ENCODE measurements at places on chromosomes 1 and 21.

DNA sequence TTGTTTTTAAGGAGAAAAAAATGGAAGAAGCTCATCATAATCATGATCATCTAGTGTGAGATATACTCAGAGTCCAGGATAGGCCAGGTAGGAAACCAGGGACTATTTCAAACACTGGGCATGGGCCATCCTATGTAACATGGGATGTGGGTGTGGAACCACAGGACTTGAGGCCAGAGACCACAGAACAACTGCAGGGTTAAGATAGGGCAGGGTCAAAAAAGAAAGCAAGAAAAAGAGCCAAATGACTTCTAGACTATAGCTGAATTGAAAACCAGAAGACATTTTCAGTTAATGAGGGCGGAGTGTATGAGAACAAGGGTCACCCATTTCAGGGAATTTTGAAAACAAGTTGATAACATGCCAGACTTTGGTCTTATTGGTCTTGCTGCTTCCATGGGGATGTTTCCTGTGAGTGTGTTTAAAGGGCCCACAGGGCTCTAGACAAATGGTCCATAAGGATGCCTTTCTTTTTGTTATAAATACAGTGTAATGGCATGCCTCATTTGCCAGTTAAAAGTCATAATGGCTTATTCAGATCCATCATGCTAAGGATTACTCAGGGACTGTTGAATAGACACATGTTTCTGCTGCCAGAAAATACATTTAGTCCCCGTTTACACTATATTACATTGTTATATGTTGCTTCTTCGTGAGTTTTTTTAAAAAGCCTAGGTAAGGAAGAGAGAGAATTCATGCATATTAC, 182.0 kb upstream of the C21orf91 start:
- no peaks in the 10 kb centered on the region for H3K36me3 ChIP-seq
- peak; percentile 25 for DNase-seq
- H3K27me3 ChIP-seq, result no peaks in the 10 kb centered on the region
- no peak overlapping the region for H3K27ac ChIP-seq

- H3K27ac ChIP-seq, result no peak overlapping the region
- no peak for DNase-seq
- H3K4me3 ChIP-seq, result no peak overlapping the region
- H3K27me3 ChIP-seq, result no peaks in the 10 kb centered on the region
Observed at GRCh38 chr1:101162736-101163735, 73.8 kb upstream of the S1PR1 start.

DNA sequence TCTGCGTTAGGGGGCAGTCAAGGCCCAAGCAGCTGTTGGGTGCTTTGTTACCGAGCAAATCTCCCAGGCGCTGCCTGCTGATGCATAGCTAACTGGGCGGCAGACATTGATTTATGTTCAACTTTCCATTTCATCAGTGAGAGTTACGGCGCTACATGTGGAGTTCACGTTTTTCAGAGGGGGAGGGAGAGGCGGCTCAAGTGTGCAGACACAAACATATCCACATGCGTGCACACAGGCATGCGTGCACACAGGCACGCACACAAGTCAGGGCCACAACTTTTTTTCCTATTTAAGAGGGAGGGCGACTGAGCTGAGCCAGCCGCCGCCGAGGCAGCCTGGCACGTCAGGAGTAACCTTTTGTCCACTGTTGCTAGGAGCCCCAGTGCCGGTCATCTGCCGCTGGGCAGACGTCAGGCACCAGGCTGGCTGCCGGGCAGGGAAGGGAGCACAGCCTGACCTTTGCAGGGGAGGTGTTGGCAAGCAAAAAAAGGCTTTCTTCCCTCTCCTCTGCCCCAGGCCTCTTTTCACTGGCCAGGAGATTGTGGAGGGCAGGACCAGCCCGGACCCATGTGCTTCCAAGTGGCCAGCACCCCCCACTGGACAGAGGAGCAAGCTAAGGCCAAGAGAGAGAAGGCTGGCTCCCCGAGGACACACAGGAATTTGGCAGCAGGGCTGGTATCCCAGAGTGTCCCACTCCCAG, 73.3 kb downstream of the MRPL37 start:
- H3K4me1 ChIP-seq, result peaks cover 11% of the 10 kb centered on the region
- peaks cover 26% of the 10 kb centered on the region for H3K36me3 ChIP-seq
- H3K27ac ChIP-seq, result no peak overlapping the region

DNA sequence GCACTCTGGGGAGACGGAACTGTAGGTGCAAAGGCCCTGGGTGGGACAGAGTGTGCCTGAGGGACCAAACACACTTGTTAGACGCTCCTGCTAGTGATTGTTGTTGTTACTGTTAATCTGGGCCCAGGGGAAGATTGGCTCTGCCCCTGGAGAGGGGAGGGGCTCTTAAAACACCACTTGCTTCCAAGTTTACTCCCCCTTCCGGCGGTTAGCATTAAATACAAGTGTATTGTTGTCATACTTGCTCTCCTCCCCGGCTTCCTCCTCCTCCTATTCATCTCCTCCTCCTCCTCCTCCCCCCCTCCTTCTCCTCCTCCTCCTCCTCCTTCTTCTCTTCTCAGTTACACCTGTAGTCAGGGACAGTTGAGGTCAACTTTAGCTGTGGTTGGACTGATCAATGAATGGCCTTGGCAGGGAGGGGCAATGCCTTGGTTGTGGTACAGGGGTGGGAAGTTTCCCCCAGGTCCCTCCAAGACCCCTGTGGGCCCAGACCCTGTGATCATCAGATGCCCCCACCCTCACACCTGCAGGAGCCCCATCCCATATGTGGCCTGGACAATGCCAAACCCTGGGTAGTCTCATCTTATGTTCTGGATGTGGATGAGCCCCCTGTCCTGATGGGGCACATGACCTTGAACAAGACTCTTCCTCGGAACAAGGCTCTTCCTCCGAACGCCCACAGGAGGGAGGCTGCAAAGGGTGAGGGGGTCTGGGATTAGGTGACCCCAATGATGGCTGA, 217.3 kb downstream of the PTPRU start:
- peak; percentile 69 for DNase-seq
- no peak overlapping the region for H3K4me3 ChIP-seq
- no peaks in the 10 kb centered on the region for H3K4me1 ChIP-seq
- no peak overlapping the region for H3K27ac ChIP-seq

DNA sequence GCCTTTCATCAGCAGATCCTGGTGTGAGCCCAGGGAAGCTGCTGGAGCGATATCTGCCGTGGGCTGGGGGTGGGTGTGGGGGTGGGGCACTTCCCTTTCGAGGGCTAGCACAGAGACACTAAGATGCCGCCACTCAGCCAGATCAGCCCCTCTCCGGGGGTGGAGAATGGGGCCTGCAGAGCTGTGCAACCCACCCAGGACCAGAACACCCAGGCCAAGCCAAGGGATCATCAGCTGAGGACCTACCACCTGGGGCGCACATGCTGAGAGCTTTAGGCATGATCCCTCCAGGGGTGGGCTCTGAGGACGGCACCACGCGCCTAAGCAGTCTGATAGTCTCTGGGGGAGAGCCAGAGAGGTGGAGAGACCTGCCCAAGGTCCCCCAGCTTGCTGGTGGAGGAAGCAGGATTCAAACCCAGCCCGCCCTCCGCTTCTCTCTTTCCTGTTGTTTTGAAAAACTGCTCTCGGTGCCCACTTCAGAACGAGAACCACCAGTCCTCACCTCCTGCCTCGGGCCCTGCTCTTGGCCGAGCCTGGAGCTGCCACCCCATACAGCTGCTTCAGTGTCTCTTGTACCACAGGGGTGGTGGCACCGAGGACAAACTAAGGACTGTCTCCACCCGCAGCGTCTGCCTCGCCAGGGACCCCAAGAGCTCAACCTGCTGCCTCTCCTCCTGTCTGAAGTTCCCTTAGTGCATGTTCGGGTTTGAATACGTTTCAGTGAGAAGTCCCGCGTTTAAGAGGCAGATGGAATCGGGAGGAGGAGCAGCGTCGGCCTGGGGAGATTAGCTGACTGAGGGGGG, 39.7 kb upstream of the RUNX3 start:
- peaks cover 65% of the 10 kb centered on the region for H3K4me1 ChIP-seq
- no peaks in the 10 kb centered on the region for H3K36me3 ChIP-seq
- H3K27ac ChIP-seq, result no peak overlapping the region
- no peak for DNase-seq
- no peaks in the 10 kb centered on the region for H3K27me3 ChIP-seq
- H3K4me3 ChIP-seq, result no peak overlapping the region

- no peaks in the 10 kb centered on the region for H3K36me3 ChIP-seq
- peaks cover 16% of the 10 kb centered on the region for H3K4me1 ChIP-seq
- DNase-seq, result no peak
- no peaks in the 10 kb centered on the region for H3K27me3 ChIP-seq
Observed at GRCh38 chr1:109306832-109307273, at the start of gene MYBPHL. TSS of gene MYBPHL (minus strand) at chr1:109307011. CDS start at chr1:109306991, 20 bp downstream.

DNA sequence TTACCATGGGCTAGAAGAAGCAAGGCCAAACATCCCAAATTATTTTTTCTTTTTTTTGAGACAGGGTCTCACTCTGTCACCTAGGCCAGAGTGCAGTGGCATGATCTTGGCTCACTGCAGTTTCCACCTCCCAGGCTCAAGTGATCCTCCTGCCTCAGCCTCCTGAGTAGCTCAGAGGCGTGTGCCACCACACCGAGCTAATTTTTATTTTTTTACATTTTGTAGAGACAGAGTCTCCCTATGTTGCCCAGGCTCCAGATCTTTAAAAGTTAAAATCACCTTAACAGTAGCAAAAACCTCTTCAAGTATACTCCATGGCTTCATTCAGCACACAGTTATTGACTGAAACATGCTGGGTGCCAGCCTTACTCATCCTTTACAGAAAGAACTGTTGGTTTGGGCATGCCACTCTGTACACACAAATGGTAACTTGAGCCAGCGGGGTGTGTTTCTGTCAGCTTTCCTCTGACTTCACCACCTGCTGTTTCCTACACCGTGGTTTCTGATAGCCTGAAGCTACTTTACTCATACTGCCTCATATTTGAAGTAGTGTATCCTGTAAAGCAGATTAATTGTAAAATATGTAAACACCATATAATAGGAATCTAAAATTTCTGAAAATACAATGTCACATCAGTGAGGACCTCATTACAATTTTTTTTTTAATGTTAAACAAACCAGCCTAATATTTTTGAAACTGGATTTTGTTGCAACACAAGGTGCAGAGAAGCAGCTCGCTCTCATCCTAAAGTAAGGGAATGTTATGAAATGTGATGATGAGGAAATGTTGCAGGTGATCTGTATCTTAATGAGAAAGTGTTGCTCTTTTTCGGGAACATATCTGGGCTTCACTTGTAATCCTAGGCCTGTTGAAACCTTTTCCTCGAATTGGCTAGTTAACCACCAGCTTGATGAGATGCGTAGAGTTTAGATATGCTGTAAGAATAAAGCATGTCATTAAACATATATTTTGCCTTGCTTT, 113.9 kb downstream of the ATP5PO start:
- H3K27me3 ChIP-seq, result no peaks in the 10 kb centered on the region
- DNase-seq, result peak; percentile 8
- no peaks in the 10 kb centered on the region for H3K36me3 ChIP-seq
- H3K27ac ChIP-seq, result no peak overlapping the region
- H3K4me1 ChIP-seq, result no peaks in the 10 kb centered on the region

DNA sequence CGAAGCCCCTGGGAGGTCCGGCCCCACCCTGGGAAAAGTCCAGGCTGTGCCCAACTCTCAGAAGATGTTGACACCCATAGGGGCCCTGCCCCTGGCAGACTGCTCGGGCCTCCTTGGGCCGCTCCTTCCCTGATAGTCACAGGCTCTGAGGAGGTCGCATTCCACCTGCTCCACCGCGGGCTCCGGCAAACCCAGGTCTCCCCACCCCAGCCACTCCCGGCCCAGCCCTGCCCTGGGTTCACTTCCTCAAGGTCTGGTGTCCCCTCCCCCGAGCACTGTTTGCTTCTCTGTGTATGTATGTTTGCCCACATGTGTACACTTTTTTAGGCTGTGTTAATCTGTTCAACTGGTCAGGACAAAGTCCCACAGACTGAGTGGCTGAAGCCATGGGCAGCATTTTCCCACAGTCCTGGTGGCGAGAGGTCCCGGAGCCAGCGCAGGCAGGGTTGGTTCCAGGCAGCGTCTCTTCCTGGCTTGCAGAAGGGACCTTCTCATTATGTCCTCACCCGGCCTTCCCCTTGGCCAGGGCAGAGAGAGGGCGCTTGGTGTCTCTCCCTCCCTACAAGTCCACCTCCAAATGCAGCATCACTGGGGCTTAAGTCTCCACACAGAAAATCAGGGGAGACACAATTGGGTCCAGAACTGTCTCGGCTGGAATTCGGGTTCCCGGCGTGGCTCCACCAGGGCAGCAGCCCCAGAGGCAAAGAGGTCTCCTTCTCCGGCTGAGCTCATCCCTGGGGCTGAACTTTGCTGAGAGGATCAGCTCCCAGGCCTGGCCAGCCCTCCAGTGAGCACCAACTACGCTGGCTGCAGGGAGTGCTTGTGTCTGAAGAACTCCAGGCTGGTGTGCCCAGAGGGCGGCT, 10.5 kb upstream of the PRXL2B start:
- no peak overlapping the region for H3K4me3 ChIP-seq
- H3K36me3 ChIP-seq, result no peaks in the 10 kb centered on the region
- H3K27ac ChIP-seq, result no peak overlapping the region
- no peaks in the 10 kb centered on the region for H3K4me1 ChIP-seq
- no peaks in the 10 kb centered on the region for H3K27me3 ChIP-seq
- peak; percentile 13 for DNase-seq

DNA sequence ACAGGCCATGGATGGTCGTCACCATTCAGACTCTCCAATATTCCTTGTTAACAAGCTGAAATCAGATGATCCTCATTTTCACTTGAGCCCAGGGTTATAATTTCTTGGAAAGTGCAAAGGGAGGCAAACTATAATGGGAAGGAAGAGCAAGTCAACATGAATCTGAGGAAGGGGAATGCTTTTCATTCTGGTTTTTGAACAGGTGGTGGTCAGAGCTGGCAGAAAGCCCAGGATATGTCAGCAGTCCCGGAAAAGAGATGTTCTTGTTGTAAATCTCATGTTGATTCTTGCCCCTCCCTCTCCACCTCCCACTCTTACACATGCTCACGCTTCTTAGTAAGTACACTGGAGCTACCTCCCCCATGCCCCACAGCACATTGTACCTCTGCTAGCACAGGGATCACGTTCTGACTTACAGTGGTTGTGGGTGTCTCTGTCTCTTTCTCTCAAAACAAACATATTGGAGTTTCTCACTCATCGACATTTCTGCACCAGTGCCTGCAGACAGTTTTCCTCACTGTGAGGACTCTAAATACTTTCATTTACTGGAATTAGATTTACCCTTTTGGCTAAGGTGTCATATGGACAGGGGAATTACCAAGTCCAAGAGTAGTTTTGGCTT, 77.6 kb downstream of the XCL2 start:
- no peaks in the 10 kb centered on the region for H3K36me3 ChIP-seq
- H3K4me3 ChIP-seq, result no peak overlapping the region
- DNase-seq, result peak; percentile 60
- peak overlapping the region; percentile 17 for H3K27ac ChIP-seq
- no peaks in the 10 kb centered on the region for H3K27me3 ChIP-seq

- DNase-seq, result no peak
- H3K36me3 ChIP-seq, result no peaks in the 10 kb centered on the region
- peaks cover 13% of the 10 kb centered on the region for H3K27me3 ChIP-seq
- H3K4me1 ChIP-seq, result peaks cover 14% of the 10 kb centered on the region
- H3K27ac ChIP-seq, result no peak overlapping the region
- H3K4me3 ChIP-seq, result no peak overlapping the region
Observed at GRCh38 chr1:6258675-6259074, 2.2 kb downstream of the GPR153 start.
